ENCODE measurements at places on chromosomes 5 and 9.

GRCh38 chr5:111851631-111852548 is 94.9 kb upstream of the NREP start:
- DNase-seq, result no peak

DNA sequence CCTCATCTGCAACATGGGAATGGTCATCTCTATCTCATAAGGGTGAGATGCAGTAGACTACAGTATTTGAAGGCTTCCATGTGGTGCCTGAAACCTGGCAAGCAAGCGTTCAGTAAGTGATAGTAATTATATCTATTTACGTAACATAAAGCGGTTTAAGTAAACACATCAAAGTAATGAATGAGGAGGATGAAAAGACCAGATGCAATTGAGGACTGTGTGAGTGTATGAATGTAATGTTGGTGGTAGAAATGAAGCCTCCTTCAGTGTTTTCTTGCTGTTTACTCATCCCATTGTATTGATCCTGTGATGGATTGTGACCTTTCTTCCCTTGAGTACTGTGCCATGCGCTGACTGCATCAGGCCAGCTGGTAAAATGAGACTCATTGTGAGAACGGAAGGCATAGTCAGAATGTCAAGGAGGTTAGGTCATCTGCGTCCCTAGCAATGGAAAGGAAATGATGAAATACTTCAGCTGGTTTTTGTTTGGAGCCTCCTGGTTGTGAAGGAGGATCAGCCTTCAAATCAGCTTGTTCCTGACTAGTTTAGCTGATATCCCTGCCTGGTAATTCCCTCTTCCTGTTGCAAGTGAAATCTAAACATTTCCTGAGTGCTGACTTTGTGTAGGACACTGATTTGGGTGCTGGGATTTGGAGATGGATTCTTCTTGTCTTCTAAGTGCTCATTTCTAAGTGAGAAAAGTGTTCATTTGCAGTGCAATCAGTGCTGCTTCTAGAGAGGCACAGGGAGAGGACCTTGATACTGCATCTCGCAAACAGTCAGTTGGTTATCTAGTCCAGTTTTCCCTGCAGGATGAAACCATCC is 35.6 kb downstream of the TNFSF8 start:
- DNase-seq, result peak; percentile 58

- DNase-seq, result no peak
Measured at GRCh38 chr5:164186550-164186949, 681.1 kb downstream of the MAT2B start.

DNA sequence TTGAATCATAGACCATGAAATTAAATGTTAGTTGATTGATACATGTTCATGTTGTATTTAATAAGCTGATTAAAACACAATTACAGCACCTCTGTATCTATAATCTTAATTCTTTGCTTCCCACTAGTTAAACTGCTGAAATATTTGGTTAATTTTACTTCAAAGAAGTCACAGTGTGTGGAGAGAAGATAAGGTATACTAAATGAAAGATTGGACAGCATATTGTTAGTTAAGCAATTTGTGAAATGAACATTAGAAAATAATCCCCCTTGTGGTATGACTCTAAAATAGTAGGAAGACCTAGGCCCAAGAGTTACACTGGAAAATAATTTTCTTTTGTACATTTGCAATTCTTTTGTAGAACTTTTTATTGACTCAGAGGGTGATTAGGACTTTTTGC is 30.3 kb downstream of the MAN2A1 start:
- DNase-seq, result no peak

GRCh38 chr5:3827624-3828023 is 232.0 kb downstream of the IRX1 start:
- DNase-seq, result no peak
